KG1 (cell line): ENCODE measurements at places on chromosomes 4 and X.

DNA sequence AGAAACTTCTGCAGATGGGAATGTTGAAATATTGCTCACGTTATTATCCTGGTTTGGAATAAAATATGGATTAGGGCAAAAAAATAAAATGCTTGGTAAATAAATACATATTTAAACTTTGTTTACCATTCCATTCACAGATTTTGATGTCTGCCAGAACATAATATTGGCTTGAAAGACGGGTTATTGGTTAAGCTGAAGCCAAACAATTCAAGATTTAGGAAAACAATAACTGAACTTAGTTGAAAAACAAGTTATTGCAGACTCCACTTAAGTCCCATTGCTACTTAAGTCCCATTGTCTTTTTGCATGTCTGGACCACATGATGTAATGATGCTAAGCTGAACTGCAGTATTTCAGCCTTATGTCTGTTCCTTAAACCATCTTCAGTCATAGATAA, 722.5 kb downstream of the FAT4 start:
- DNase-seq: no peak

- no peak for DNase-seq
These were observed 41.2 kb downstream of the APLN start for GRCh38 chrX:129613596-129613995.

- no peak for DNase-seq
These were observed 199.5 kb downstream of the MID1IP1 start for GRCh38 chrX:39000802-39001201.

DNA sequence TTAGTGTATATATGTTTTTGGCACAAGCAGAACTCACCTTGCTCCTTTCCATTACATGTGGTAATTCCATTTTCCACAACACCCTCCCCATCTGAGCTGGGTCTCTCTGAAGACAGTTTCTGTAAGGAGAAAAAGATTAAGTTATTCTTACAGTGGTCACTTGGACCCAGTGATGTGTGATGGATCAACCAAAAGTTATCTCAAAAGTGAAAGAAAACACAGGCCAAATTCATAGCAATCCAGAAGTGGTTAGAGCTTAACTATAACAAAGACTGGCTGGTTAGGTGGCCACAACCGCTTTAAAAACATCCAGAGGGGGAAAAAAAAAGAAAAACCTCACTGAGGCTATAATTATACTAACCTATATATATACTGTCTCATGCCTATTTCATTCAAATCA, 123.7 kb downstream of the AFAP1 start:
- no peak for DNase-seq

- DNase-seq: no peak
These were observed 34.7 kb upstream of the CYP2U1 start for GRCh38 chr4:107896646-107897045.

DNA sequence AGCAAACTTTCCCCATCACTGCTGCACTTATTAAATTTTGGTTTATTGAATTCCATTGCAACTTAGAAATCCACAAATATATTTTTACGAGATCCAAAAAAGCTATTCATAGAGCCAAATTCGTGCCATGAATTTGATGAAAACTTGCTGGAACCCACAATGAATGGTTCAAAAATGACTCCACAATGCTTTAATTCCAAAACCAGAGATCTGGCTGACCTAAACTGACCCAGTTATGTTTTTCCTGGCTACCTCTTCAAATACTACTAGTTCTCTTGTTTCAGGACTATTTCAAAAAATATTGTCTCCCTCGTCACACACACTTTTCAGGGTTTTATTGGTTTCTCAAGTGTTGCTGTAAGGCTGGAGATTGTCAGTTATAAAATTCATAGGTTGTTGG, 474.8 kb downstream of the PDGFC start:
- DNase-seq: no peak

GRCh38 chr4:61374447-61374891, 174.3 kb downstream of the ADGRL3 start:
- DNase-seq: no peak
